ENCODE measurements at places on chromosomes 2 and 18.

DNA sequence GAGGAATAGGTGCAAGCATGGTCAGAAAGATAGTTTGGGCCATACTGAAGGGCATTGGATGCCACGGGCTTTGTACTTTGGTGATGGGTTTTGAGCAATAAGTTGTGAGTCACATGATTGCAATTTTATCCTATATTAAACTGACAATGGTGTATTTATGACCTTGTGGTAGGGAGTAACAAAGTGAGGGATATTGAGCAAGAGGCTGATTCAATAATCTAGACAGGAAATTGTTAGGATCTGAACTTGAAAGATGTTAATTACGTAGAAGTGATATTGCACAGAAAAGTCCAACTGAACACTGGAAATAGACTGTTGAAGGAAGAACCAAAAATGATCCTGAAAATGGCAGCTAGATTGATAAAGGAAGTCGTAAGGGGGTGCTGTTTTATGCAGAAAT lies 46.6 kb upstream of the TCF4 start:
- no peak for DNase-seq

GRCh38 chr2:188303363-188304031 lies 11.8 kb downstream of the GULP1 start:
- no peak for DNase-seq

GRCh38 chr2:210363261-210363660 lies 48.3 kb upstream of the MYL1 start:
- DNase-seq, result no peak

DNA sequence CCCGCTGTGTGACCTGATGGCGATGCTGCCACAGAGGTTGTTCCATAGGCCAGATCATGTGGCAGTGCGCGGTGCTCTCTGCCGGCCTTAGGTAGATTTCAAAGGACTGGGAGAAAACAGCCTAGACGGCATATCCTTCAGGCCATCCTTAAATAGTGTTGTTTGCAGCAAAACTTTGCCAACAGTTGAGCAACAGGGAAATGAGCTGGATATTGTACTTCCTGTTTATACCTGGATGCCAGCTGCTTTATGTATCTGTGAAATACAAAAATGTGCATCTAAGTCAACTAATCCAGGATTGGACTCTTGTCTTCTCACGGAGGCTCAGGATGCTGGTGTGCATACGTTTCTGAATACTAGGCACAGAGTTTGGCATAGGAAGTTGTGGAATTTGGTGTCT lies 107.1 kb downstream of the EML6 start:
- no peak for DNase-seq

Measured in left kidney (tissue), 8 donors.